ENCODE measurements at places on chromosomes 11 and 22.

DNA sequence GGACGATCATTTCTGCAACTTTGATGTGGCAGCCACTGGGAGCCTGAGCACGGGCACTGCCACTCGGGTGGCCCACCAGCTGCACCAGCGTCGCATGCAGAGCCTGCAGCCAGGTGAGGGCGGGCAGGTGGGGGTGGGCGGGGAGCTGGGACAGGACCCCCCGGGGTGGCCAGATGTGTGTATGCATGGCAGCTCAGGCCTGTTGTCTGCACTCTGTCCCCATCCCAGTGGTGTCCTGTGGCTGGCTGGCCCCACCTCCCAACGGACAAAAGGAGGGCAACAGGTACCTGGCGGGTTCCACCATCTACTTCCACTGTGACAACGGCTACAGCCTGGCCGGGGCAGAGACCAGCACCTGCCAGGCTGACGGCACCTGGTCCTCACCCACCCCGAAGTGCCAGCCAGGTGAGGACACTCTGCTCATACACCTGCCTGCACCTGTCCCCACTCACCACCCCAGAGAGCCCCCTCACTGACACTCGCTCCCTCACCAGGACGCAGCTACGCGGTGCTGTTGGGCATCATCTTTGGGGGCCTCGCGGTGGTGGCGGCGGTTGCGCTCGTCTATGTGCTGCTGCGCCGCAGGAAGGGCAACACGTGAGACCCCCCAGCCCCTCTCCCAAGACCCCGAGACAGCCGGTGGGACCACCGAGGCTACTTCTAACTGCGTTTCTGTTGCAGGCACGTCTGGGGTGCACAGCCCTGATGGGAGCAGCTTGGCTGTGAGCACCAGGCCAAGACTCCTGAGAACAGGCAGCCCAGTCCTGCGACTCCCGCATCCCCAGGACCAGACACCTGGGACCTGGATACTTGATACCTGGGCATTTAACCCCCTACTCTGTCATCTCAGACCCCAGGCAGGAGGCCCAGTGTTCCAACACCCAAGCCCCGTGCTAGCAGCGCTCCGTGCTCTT lies 6.7 kb downstream of the SUSD2 start:
- no peak for DNase-seq

DNA sequence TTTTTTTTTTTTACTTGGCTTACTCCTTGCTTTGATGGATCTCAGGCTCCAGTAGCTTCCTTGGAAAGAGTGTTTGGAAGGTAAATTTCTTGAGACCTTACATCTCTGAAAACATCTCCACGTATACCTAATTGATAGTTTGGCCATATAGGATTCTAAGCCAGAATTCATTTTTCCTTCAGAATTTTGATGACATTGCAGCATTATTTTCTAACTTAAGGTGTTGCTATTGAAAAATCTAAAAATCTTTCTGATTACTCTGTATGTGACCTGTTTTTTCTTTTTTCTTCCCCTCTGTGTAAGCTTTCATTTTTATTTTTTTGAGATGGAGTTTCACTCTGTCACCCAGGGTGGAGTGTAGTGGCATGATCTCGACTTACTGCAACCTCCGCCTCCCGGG lies 23.1 kb upstream of the SPTBN2 start:
- DNase-seq, result no peak

GRCh38 chr11:69166218-69167115 lies 10.7 kb downstream of the SMIM38 start:
- DNase-seq, result peak; percentile 91

DNA sequence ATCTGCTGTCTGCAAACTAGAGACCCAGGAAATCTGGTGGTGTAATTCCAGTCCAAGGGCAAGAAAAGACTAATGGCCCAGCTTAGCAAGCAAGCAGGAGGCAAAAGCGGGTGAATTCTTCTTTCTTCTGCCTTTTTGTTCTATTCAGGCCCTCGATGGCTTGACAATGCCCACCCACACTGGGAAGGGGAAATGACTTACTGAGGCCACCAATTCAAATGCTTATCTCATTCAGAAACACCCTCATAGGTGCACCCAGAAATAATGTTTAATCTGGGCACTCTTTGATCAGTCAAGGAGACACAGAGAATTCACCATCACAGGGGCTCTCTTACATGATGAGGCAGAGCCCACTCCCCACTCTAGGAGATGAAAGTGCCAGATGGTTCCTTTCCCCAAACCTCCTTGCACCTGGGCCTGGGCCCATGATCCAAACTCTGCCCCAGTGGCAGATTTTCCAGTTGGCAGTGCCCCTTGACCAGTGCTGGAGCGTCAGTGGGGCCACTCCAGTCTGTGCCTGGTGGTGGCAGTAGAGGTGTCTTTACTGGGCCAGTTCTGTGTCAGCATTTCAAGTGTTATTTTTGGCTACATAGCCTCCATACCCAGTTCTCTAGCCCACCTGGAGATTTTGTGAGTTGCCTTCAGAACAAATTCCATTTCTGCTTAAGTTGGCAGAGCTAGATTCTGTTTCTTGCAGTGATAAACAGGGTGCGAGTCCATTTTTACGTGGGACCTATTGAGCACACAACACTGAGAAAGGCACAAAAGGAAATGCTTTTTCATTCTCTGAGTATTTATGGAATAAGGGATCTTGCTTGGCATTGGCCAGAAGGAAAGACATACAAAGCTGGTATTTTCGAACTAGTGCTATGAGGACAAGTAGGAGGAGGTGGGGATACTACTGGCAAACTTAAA lies 7.5 kb downstream of the ELMOD1 start:
- peak; percentile 49 for DNase-seq

- DNase-seq, result peak; percentile 75
These were observed 102.7 kb upstream of the TRPC6 start for GRCh38 chr11:101686514-101686913.

GRCh38 chr22:16824716-16825687 lies at the start of gene XKR3:
XKR3 (minus strand) TSS chr22:16825411; CDS start chr22:16808073, 17,338 bp downstream.
- peak; percentile 35 for DNase-seq

- DNase-seq, result no peak
These were observed 16.4 kb upstream of the SNX32 start for GRCh38 chr11:65817312-65817834.

DNA sequence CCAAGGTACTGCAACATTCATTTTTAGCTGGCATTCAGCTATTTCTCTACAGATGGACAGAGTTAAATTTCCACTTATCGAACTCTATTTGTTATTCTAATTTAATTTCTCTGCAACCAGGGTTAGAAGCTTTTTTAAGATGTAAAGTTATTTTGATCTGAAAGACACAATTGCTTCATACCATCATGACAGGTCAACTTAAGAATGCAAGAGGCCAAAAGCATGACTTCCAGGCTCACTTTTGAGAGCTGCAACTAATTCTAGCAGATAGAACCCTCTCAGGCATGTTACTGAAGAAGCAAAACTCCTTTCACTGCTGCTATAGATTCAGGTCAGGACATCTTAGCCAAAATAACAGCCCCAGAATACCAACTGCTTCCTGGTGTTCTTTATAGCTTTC lies 86.5 kb upstream of the GALNT18 start:
- no peak for DNase-seq

- no peak for DNase-seq
These were observed 101.1 kb upstream of the CRYBB3 start for GRCh38 chr22:25098445-25099081.

DNA sequence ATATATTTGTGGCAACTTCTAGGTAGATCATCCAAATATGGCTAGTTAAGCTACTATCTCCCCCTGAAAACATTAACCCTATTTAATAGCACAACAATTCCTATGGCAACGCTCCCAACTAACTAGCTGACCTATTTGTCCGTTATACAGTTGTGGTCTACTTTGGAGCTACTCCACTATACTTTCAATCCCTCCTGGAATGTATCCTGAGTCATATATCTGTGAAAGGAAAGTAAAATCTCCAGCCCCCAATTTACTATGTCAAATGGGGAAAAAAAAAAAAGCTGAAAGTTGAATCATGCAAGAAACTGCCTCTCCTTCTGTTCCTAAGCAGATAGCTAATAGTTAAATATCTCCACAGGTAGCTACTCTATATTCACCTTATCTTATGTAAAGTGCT lies 128.5 kb downstream of the CD44 start:
- peak; percentile 33 for DNase-seq

GRCh38 chr22:50530877-50531545 lies 1.2 kb upstream of the TYMP start:
- no peak for DNase-seq

DNA sequence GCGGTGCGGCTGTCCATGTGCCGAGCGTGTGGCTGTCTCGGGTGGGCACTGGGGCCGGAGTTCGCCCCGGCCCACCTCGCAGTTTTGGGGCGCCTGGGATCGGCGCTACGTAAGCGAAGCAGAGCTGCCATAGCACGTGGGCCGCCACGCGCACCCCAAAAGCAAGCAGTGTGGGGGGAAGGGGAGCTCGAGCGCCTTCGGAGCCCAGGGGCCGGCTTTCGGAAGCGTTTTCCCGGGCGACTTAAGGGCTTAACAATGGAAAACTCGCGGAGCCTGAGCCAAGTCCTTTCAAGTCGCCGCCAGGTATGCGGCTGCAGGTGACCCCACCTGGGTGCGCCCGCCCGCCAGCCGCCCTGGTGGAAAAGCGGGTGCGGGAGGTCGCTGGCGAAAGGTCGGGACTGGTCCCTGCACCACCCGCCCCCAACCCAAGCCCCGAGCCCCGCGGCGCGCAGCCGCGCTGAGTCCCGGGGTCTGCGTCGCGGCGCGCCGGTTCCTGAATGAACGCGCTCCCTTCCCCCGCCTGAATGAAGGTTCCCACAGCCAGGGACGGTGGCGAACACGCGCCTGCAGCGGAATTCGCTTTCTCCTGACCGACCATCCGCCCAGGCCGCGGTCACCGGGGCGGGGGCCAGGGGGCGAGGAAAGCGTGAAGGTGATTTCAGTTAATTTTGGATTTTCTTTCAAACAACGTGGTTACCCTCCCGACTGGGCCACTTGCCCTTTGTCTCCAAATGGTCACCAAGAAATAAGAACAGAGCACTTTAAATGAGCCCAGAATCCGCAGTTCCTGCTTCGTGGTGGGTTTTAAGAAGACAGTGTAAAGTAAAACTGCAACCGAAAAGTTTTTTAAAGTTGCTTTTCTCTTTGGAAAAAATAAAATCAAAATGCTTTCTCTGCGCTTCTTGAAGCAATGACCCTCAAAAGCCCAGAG lies 2.8 kb upstream of the CCND1 start:
- DNase-seq, result no peak

DNA sequence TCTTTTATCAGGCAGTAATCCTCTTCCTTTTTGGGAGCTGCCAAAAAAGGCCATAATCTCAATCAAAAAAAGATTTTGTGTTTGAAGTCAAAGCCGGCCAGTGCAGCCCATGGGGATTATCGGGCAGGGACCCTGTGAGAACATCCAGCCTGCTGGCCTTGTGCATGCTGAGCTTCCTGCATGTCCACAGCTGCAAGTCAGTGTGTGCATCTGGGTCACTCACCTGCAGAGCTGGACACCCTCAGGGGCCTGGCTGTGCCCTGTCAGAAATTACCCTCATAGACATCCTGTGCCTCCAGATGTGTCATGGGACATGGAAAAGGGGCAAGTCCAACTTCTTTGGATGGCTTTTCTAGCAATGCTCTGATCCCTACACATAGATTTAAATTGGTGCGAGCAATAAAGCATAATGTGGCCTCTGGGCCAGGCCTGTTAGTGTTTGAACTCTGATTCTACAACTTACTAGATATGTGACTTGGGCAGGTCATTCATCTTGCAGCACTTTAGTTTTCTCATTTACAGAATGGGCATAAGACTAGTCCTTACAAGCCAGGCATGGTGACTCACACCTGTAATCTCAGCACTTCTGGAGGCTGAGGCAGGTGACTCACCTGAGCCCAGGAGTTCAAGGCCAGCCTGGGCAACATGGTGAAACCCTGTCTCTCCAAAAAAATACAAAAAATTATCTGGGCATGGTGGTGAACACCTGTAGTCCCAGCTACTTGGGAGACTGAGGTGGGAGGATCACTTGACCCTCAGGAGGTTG lies 81.6 kb upstream of the LARGE1 start:
- DNase-seq, result no peak

DNA sequence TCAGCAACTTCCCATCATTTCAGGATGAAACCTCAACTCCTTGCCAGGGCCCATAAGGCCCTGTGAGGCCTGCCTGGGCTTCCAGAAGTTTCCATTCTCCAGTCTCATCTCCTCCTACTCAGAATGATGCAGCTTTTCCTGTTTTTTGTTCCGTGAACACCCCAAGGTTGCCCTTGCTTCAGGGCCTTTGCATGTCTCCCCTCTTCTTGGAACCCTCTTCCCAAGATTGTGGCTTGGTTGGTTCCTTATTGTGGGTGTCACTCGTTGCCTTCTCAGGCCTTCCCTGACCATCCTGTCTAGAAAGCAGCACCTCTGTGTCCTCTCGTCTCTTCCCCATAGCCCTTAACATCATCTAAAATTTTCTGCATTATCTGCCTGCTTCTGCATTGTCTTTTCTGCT lies 23.2 kb upstream of the YWHAH start:
- no peak for DNase-seq

- no peak for DNase-seq
These were observed 42.5 kb downstream of the DGCR2 start for GRCh38 chr22:19079691-19080090.

DNA sequence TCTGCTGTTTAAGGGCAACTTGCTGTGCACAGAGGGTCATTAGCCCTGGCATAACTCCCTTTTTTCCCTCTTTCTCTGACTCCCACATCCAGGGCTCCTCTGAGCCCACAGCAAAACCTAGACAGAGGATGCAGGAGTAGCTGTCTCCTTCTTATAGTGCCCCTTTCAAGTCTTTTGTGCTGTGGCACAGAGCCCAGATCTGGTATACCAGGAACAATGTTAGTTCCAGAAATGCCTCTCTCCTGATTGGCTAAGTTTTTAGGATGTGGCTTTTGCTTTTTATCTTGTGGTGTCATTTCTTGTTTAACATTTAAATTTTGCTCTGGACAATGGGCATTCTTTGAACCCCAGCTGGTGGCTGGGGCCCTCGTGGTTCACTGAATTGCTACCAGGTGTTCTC lies 25.6 kb upstream of the RRM1 start:
- no peak for DNase-seq

DNA sequence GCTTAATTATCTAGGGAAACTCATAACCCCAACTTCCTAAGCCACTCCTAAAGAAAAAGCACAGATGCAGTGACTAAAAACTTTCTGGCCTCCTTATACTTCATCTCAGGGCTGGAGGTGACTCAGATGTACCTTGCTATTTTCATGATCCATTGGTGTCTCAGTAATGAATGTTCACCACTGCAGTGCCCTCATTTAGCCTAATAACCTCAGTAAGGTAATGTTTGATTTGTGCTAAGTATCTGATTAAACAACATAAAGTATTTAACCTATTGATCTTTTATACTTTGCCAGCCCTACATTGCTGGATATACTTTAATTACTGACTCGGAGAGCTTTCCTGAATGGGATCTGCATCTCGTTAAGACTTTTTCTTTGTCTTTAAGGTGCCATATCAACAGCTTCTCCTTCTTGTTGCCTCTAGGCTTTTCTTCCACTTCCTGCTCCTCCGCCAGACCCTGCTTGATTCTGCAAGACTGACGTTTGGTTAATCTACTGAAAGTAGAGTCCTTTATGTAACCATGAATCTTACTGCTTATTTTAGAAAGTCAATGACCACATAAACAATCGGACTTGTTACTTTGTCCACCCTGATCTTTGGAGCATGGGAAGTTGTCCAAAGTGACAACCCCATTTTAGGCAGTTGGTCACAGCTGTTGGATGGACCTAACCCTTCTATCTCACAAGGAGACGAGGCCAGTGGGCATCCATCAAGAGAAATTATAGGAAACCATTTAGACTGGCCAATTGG lies 303.0 kb downstream of the ST3GAL4 start:
- no peak for DNase-seq
